ENCODE measurements at places on chromosomes 13 and 19. TPM values are rescaled to one million over a fixed set of nuclear protein-coding genes. Genes with fewer than 3 reads are reported as not detected.

- DNase-seq = no peak
Observed at GRCh38 chr13:100140441-100140840, 51.5 kb downstream of the PCCA start.

DNA sequence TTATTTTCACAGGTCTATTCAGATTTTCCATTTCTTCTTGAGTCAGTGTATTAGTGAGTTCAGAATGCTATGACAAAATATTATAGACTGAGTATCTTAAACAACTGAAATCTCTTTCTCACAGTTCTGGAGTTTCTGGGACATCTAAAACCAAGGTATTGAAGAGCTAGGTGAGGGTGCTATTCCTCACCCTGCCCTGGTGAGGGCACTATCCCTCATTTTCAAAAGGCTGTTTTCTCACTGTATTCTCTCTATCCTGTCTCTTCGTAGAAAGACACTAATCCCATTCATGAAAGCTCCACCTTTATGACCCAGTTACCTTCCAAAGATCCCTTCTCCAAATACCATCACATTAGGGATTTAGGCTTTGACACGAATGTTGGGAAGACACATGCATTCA is 1617.1 kb downstream of the PCDH9 start:
- no peak for DNase-seq

DNA sequence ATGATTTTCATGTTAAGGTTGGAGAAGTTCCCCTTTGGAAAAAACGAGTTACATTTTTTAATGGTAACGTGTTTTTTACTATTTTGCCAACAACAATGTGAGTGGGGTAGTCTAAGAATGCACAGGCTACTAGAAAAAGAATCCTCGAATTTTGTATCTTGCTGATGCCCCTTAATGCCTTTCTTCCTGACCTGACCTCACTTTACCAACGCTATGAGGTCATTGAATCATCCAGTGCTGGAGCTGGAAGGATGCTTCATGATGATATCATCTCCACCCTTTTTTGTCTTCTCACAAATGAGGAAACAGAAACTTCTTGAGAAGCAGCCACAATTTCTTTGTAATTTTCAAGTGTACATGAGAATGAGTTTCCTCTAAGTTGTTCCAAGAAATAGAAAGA is 8.2 kb upstream of the UBL3 start:
- DNase-seq = no peak

DNA sequence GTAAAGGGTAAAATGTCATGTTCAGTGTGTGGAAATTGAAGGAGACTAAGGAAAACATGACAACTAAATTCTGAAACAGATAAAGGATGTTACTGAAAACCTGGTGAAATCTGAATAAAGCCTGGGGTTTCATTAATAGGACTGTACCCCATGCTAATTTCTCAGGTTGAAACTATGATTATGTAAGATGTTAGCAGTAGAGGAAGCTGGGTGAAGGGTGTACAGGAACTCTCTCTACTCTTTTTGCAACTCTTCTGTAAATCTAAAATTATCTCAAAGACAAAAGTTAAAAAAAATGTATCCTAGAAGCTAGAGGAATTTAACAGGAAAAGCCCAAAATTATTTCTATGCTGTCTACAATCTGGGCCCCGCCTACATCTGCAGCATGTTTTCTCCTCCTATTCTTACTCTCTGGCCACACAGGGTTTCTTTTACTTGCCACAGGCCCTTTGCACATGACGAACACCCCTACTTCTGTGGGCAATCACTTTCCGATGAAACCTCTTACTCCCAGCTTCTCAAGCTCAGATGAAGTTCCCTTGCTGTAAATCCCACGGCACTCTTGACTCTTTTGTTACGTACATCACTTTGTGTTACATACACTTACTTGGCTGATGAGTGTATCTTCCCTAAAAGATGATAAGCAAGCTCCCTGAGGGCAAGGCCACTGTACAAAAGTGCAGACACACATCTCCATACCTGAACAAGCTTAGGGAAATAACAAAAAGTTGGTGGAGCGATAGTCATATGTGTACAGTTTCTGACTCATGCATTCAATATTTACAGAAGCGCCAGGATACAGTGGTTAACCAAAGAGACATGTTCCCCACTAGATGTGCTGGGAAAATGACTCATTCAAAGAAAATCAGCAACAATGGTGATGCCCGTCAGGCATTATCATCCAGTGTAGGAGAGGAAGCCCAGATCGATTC is 32.6 kb downstream of the RUBCNL start:
- no peak for DNase-seq

- peak; percentile 23 for DNase-seq
Observed at GRCh38 chr19:51417107-51417809, at the start of gene SIGLEC10. Gene SIGLEC10 (minus strand): TSS chr19:51417642. CDS start chr19:51417581, 61 bp downstream.

DNA sequence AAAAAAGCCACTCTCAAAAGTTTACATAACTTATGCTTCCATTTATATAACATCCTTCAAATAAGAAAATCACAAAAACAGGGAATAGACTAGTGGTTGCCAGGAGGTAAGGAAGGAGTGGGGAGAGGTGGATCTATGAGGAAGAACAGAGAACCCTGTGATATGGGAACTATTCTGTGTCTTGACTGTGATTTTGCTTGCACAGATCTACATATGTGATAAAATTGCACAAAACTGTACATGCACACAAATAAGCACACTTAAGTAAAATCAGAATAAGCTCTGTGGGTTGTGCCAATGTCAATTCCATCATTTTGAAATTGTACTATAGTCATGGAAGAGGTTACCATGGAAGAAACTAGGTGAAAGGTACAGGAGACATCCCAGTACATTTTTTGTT is 121.6 kb upstream of the SGCG start:
- DNase-seq = no peak

DNA sequence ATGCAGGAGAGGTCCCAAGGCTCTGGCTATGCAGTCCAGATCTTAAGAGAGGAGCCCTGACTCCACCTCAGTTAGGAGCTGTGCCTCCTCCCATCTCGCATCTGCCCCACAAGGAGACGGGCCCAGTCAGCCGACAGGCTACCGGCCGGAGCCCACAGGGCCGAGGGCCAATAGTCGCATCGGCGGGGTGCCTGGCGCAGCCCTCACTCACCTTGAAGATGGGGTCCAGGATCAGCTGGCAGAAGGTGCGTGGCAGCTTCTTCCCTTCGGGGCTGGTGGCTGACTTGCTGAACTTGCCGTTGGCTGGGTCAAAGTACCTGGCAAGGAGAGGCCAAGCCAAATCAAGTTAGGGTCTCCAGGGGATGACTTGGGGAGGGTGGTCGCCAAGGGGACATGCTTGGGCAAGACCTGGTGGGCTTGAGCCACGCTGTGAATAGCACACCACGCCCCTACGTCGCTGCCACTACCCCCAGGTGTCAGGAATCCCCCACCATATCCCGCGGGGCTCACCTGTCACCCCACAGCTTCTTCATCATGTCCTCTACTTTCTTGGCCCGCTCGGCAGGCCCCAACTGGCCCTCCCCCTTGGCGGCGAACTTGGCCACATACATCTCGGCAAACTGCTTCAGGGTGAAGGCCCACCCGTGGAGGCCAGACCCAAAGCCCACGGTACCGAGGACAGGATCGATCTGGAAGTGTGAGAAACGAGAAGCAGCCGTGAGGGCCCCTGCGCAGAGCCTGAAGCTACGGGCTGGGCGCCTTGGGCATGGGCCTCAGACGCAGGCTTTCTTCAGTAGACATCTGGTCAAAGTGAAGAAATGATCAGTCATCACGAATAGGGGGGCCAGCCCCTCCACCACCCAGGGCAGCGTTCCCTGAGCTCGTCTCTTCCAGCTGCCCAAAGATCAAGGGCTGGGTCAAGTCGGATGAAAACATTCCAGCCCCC is 3.3 kb downstream of the EEF2 start:
- DNase-seq = no peak

The CERS1 gene
- total RNA-seq = 15.2 TPM

The PRSS57 gene
- total RNA-seq = not detected

The CATSPERD gene
- not detected for total RNA-seq

The CAB39L gene
- 25.5 TPM for total RNA-seq

The CD209 gene
- not detected for total RNA-seq

The FCGBP gene
- 0.57 TPM for total RNA-seq
